Frontal cortex (tissue), 4 donors: ENCODE measurements at places on chromosomes 1 and 21. TPM values are rescaled to one million over a fixed set of nuclear protein-coding genes. Genes with fewer than 3 reads are reported as not detected.

The TRIM63 gene
- not detected for total RNA-seq

The HSD3B2 gene
- total RNA-seq, result not detected

The AQP10 gene
- total RNA-seq, result not detected

The EXTL1 gene
- 1.2 TPM for total RNA-seq

The CYP4A22 gene
- not detected for total RNA-seq

The CFHR1 gene
- total RNA-seq, result 0.41 TPM

The CD34 gene
- 0.82 TPM for total RNA-seq

The LRRC53 gene
- under 0.01 TPM for total RNA-seq

The LCE1F gene
- total RNA-seq, result not detected

The SSR2 gene
- 230 TPM for total RNA-seq

The TSPAN1 gene
- 0.82 TPM for total RNA-seq
